ENCODE measurements at places on chromosomes 5 and 9.

GRCh38 chr5:95818181-95819147, 4.1 kb downstream of the GLRX start:
- no peak for DNase-seq

DNA sequence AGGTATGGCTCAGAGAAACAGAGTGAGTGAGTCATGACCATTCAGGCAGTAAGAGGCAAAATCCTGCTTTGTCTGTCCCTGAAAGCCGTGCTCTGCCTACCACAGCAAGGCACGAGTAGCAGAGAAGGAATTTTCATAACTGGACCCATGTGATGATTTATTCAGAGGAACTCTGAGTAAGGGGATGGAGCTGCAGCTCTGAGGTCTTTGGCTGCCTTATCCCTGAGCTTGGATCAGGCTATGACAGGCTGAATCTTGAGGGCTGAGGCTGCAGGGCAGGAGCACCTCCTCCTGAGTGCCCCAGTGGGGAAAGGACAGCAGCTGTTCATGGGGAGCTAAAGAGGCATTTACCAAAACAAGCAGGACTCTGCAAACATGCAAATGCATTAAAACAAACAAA, 183.4 kb downstream of the PAPPA start:
- no peak for DNase-seq

- no peak for DNase-seq
Measured at GRCh38 chr9:35790385-35791296, 750 bp upstream of the NPR2 start.

DNA sequence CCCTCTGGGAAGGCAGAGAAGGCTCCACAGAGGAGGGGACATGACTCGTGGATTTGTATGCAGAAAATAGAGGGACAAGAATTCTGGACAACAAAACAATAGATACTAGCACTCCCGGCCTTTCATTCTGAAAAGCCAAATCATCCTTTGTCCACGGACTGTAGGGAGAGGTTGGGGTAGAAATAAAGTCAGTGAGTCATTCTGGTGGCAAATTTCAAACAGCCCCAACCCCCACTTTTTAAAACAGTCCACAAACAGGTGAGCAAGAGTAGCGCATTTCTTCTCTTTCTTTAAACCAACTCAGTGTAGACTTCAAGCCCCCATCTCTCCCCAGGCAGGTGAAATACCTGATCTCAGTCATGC, 56.1 kb downstream of the PTPDC1 start:
- no peak for DNase-seq

GRCh38 chr9:110197330-110198187, 10.4 kb downstream of the C9orf152 start:
- no peak for DNase-seq

DNA sequence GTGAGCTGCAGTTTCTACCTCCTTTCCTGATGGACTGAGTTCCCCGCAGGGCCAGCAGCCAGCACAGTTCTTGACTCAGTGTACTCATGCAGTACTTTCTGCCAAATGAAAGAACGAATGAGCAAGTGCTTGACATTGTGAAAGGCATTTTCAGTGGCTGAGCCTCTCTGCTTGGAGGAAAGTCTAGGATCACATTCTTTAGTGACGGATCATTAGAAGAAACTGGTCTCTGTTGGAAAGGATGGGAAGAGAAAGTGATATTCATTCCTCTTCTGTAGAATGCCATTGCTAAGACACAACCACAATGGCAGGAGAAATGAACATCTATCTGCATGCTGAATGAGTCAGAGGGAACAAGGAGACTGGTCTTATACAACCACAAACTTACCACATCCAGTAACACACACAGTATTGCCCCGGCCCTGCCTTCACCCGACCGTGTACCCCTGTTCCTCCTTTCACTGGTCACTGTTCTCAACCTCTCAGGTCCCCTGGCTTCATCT, 206.9 kb downstream of the CRB2 start:
- DNase-seq = no peak

All from vagina (tissue), 2 donors.